DMS53 (cell line): ENCODE measurements at places on chromosomes 3 and 15.

GRCh38 chr3:183797996-183798395 lies 27.4 kb downstream of the MAP6D1 start:
- DNase-seq: no peak

- peak; percentile 70 for DNase-seq
Observed at GRCh38 chr3:156818273-156818651, 7.9 kb upstream of the LEKR1 start.

DNA sequence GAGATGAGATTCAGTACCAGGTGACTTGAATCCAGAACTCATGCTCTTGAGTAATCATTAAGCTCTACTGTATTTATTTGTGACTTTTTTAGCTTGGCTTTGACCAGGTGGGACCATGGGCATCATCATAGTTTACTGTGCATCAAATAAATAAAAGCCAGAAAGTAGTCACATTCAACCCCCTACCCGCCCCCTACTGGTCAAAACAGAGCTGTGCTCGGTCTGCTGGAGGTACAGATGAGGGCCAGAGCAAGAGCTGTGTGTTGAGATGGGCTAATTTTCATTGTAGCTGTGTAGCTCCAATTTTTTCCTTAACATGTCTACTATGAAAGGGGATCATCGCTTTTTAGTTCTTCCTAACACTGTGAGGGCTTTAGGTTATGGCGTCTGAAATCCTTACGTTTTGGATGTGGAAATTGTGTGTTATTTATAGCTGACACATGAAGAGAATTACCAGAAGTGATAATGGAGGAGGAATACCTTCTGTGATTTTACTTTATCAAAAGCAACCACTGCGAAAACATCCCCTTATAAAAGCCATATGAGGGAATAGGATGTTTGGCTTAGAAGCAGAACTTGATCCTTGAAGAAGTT lies 375.1 kb downstream of the PTPRG start:
- peak; percentile 18 for DNase-seq

DNA sequence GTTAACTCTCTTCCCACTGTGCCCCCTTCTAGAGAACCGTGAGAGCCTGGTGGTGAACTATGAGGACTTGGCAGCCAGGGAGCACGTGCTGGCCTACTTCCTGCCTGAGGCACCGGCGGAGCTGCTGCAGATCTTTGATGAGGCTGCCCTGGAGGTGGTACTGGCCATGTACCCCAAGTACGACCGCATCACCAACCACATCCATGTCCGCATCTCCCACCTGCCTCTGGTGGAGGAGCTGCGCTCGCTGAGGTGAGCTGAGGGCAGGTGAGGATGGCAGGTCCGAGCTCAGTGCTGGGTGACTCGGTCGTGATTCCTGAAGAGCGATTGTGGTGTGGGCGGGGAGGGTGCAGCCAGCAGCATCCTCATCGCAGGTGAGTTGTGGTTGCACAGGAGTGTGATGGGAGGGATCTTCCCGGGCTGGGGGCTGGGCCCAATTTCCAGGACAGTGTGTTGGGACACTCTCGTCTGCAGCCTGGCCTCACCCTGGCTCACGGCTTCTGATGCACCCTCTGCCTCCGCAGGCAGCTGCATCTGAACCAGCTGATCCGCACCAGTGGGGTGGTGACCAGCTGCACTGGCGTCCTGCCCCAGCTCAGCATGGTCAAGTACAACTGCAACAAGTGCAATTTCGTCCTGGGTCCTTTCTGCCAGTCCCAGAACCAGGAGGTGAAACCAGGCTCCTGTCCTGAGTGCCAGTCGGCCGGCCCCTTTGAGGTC lies 8.0 kb downstream of the MCM2 start:
- DNase-seq: no peak

DNA sequence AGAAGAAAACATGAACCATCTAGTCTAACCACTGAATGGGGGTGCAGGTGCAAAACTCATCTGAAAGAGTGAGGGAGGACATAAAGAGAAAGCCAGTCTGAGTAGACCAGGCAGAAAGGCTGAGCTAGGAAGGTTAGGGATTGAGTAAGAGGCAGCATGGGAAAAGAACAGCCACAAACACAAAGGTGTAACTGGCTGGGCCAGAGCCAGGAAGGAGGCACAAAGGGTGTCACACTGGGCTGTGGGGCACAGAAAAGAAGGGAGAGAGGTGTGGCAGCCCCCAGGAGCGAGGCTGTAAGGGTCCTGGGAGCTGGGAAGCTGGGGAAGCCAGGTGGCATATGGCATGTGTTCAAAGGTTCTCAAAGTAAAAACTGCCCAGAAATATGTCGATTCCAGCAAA lies 18.7 kb downstream of the IGSF11 start:
- DNase-seq: no peak
